Left ventricle myocardium inferior (tissue), 1 donor: ENCODE measurements at places on chromosomes 1 and 21. TPM values are rescaled to one million over a fixed set of nuclear protein-coding genes. Genes with fewer than 3 reads are reported as not detected.

- no peak for DNase-seq
These were observed 54.2 kb downstream of the NMNAT2 start for GRCh38 chr1:183363972-183364371.

DNA sequence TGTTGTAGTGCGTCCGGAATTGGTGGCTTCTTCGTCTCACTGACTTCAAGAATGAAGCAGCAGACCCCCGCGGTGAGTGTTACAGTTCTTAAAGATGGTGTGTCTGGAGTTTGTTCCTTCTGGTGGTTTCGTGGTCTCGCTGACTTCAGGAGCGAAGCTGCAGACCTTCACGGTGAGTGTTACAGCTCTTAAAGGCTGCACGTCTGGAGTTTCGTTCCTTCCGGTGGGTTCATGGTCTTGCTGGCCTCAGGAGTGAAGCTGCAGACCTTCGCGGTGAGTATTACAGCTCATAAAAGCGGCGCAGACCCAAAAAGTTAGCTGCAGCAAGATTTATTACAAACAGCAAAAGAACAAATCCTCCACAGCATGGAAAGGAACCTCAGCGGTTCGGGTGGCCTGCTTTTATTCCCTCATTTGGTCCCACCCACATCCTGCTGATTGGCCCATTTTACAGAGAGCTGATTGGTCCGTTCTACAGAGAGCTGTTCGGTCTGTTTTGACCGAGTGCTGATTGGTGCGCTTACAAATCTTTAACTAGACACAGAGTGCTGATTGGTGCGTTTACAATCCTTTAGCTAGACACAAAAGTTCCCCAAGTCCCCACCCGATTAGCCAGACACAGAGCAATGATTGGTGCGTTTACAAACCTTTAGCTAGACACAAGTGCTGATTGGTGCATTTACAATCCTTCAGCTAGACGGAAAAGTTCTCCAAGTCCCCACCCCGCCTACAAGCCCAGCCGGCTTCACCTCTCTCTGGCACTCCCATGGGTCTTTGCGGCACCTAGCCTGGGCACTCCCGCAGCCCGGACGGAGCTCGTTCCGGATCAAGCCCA lies 49.6 kb upstream of the KRTAP19-8 start:
- DNase-seq = no peak

- no peak for DNase-seq
These were observed 87.0 kb downstream of the NMNAT2 start for GRCh38 chr1:183331091-183331742.

GRCh38 chr1:47624531-47624930 lies 186.7 kb downstream of the FOXD2 start:
- no peak for DNase-seq

DNA sequence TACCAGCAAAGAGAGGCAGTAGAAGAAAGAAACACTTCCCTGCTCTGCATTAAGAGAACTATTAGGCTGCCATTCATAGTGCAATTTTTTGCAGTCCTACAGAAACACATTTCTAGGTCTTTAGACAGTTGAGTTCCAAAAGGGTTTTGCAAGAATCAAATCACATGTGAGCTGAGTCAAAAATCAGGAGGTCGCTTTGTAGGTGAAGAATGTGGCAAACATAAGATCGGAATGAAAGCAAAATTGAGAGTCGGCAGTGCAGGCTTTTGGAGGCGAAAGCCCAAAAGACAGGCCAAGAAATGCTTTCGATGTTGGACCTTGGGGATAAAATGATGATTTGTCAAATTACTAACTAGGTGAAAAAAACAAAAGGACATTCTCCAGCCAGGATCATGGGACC lies 213.5 kb upstream of the NRIP1 start:
- no peak for DNase-seq

DNA sequence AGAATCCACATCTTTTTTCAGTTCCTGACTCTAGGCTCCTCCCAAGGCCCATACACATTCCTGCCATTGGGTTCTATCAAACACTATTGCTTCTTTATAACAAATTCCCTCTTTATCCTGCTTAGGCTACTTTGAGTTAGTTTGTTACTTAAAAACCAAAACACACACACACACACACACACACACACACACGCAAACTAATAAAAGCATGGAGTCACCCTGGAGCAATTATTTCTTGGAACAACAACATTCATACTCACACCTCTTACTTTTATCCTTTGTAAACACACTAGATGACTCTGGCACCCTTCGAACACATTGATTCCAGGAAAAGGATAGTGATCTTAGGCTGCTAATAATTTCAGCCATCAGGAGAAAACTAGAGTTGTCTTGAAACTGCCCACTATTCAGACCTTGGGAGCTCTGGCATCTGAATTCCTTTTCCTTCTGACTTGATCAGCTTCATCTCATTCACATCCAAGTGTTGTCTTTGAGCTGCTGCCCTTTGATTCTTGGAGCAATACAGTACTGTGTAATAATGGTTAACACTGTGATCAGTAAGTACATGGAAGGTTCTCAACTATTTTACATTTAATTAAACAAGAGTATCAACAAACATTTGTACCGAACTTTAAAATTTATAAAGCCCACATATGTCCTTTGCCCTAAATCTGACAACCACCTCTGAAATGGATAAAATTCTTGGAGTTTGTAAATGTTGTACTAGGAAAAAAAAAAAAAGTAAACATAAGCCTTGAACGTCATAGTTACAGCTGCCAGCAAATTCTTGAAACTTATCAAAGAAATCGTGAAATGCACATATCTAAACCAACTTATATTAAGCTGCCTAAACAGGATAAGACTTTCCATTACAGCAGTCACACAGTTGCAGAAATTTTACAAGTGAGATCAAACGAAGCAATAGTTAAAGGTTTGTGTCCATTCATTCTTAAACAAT lies 2.8 kb upstream of the SEC22B start:
- no peak for DNase-seq

GRCh38 chr1:118099686-118100085 lies 85.3 kb downstream of the SPAG17 start:
- DNase-seq = no peak

DNA sequence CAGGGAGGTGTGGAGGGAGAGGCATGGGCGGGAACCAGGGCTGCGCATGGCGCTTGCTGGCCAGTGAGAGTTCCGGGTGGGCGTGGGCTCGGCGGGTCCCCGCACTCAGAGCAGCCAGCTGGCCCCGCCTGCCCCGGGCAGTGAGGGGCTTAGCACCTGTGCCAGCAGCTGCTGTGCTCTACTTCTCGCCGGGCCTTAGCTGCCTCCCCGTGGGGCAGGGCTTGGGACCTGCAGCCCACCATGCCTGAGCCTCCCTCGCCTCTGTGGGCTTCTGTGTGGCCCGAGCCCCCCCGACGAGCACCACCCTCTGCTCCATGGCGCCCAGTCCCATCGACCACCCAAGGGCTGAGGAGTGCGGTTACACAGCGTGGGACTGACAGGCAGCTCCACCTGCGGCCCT lies 38.6 kb upstream of the WARS2 start:
- DNase-seq = no peak

GRCh38 chr1:210132582-210132981 lies 100.0 kb upstream of the SERTAD4 start:
- no peak for DNase-seq

- DNase-seq = no peak
These were observed 112.4 kb downstream of the PLXNA2 start for GRCh38 chr1:208131621-208132286.

DNA sequence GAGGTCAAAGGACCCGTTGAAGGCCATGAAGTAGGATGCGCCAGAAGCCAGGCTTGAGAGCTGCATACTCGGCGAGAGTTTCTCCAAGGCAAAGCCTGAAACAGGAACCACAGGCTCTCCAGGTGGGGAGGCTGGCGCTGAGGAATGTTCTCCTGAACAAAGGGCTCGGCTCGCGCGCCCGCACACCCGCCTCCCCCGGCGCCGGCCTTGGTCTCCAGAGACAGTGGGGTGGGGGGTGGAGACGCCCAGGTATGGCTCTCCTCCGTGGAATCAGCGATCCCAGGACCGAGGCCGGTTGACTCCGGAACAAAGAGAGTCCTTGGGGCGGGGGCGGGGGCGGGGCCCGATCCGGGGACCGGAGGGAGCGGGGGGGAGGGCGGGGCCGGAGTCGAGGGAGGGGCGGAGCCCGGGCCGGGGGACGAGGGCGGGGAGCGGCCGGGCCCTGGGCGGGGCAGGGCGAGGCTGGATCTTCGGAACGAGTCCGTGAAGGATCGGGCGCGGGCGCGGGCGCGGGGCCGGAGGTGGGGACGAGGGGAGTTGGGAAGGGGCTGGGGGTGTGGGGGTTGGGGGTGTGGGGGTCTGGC lies 85.0 kb downstream of the NKAIN1 start:
- peak; percentile 67 for DNase-seq

DNA sequence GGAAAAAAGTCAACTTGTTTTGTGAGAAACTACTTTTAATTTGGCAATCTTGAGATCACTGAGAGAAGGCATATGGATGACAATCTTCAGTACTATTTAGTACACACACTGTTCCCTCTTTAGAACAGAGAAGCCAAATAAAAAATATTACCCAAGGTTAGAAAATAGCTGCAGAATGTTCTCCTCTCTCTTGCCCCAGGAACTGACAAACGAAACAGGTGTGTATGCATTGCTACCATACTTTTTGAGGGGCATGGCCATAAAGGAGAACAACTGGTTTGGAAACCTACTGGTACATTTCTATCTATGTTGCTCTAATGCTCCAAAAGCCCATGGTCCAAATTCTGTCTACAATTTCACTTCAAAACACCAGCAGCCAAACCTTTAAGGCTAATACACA lies 5.7 kb downstream of the TOR1AIP2 start:
- no peak for DNase-seq

The FYB2 gene
- total RNA-seq = 5.7 TPM

The NBPF4 gene
- total RNA-seq = not detected

The GJA4 gene
- 27.0 TPM for total RNA-seq

The DMBX1 gene
- total RNA-seq = not detected

The VANGL2 gene
- 2.1 TPM for total RNA-seq
